ENCODE measurements at places on chromosomes 3 and 15. TPM values are rescaled to one million over a fixed set of nuclear protein-coding genes. Genes with fewer than 3 reads are reported as not detected.

- peak; percentile 78 for DNase-seq
Measured at GRCh38 chr3:83523470-83524073, 1435.2 kb upstream of the CADM2 start.

DNA sequence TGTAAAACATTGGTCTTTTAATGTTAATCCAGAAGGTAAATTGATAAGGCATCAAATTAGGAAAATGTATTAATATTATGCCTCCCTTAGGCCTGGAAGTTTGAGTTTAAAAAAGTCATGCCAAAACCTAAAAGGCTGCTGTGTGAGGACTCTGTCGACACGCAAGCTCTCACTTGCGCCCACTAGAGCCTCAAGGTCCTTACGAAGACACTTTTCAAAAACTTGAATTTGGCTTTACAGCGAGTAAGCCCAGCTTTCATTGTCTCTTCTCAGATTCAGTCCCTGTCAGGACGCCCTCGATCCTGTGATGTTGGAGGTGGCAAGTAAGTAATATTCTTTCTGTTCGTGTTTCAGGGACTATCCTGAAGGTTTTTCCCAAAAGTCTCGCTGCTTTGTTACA is 89.7 kb downstream of the CRTC3 start:
- DNase-seq, result no peak

GRCh38 chr3:22244761-22245521 is 493.9 kb upstream of the ZNF385D start:
- no peak for DNase-seq

DNA sequence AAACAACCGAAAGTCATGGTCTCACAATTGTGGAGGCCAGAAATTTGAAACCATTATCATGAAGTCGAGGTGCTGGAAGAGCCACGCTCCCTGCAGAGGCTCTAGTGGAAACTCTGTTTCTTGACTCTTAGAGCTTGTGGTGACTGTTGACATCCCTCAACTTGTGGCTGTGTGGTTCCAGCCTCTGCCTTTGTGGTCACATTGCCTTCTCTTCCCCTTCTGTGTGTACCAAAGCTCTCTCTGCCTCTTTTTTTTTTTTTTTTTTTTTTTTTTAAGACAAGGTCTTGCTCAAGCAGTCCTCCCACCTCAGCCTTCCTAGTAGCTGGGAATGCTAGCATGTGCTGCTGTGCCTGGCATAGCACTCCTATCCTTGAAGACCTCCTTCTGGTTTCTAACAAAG is 48.7 kb upstream of the CRTC3 start:
- no peak for DNase-seq

DNA sequence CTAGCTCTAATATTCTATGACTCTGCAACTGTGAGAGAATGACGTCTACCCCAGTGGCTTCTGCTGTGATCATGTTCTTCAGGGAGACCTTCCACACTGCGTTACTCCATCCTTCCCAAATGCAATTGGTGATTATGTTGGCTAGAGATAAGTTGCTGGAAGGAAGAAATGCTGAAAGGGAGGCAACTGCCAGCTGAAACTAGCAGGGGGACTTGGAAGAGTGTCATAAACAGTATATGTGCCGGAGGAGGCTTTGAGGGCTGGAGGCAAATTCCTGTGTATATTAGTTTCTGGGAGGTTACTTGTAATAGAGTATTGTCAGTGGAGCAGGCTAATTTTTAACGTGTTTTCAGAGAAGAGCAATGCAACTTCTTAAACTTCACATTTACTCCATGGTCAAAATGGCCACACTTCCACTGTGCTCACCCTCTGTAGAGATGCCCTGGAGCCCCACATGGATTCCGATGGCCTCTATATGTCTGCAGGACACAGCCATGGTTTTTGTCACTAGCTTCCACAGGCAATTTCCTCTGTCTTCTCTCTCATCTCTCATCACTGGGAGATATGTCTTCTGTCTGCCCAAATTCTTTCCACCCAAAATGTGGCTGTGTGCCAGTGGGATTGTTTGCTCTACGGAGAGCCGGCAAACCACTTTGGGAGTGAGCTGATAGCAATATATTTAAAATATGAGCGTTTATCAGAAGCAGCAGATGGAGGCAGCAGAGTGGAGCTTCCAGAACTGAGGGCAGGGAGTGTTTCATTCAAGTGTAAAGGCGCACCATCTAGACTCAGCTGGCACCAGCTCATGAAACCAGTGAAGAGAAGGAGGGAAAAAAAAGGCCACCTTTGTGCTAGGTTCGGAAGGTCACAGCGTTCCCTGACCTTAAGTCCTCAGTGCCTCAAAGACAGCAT is 13.3 kb upstream of the CD47 start:
- DNase-seq, result no peak

DNA sequence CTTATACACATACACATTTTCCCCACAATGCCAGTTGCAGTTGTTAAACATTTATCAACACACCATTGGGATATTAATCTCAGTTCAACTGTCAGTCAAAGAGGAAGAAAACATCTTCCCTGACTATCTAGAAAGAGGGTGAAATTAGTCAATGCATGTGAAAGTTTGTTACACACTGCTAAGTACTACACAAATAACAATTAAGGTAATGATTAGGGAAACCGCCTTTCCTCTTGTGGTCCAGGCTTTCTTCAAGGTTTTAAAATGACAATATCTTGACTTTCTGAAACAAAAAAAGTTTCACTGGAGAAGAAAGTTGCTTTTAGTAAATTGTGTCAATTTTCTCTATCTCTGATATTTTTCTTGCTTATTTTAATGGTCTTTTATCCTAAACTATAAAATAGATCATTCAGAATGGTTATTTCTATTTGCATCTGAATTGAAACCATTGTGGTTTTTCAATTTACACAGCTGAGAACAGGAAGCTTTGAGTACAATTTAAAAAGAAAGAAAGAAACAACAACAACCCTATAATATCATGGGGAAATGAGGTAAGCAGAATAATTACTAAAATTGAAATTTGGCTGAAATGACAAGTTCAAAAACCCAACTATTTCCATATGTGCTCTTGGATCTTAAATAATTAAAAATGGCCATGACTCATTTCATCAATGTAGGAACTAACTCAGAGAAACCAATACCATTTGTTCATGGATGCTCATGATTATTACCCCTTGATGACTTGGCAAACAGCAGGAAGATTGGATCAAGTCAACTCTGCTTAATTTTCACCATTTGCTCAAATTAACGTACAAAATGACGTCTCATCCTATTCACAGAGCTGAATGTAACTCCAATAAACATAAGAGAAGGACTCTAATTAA is 31.7 kb downstream of the GPR149 start:
- DNase-seq, result no peak

DNA sequence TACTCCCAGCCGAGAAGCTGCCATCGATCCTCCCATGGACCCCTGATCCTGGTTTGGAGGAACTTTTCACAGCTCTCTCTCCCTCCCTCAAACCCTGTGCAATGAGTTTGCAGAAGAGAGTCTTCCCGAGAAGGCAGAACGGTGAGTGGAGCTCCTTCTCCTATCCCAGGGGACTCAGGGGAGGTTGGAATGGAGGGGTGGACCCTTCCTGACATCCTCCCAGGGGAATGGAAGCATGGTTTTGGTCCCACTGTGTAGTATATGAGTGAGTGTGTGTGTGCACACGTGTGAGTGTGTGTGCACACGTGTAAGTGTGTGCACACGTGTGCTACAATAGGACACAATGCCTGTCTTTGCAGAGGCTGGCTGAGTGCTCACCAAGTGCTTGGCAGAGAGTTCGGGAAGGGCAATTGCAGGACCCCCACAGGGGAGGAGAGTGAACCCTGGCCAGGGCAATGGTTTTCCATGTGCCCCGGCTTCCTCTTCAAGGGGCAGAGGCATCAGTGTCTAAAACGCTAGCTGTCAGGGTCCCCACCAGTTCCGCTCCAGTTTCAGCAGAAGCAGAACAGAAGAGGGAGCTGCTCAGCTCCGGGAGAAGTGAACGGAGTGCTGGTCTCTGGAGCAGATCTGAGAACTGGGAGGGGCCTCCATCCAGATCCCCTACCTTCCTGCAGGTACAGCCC is 13.8 kb upstream of the IL16 start:
- peak; percentile 44 for DNase-seq

Gene TNFSF10
- total RNA-seq, result not detected

Gene ACOX2
- total RNA-seq, result 0.85 TPM

Gene NEDD4
- total RNA-seq, result 9.6 TPM

Gene HYKK
- total RNA-seq, result 3.1 TPM

Gene MASP1
- total RNA-seq, result 1.0 TPM
